ENCODE measurements at places on chromosomes 2 and 18. TPM values are rescaled to one million over a fixed set of nuclear protein-coding genes. Genes with fewer than 3 reads are reported as not detected.

CD226 gene
- total RNA-seq: 0.33 TPM

SCN3A gene
- 0.33 TPM for total RNA-seq

TRIB2 gene
- 31.0 TPM for total RNA-seq

RRM2 gene
- total RNA-seq: 1.5 TPM

DNAH6 gene
- under 0.01 TPM for total RNA-seq

KATNAL2 gene
- total RNA-seq: 4.6 TPM

SNTG2 gene
- not detected for total RNA-seq

BMP10 gene
- not detected for total RNA-seq

HK2 gene
- total RNA-seq: 19.3 TPM

ONECUT2 gene
- under 0.01 TPM for total RNA-seq

FMNL2 gene
- total RNA-seq: 30.2 TPM

TGFA gene
- total RNA-seq: not detected

XDH gene
- total RNA-seq: under 0.01 TPM

ANKRD62 gene
- not detected for total RNA-seq

OTOS gene
- total RNA-seq: not detected

ASNSD1 gene
- 63.9 TPM for total RNA-seq
